Activated CD4-positive, alpha-beta T cell treated with anti-CD3 and anti-CD28 coated beads, Interleukin-2, amount 50 U/mL, for 48 hours (primary cell): ENCODE measurements at places on chromosomes 6 and 20.
A peak's percentile ranks its signal among the peaks of the same experiment; 100 is the strongest.

DNA sequence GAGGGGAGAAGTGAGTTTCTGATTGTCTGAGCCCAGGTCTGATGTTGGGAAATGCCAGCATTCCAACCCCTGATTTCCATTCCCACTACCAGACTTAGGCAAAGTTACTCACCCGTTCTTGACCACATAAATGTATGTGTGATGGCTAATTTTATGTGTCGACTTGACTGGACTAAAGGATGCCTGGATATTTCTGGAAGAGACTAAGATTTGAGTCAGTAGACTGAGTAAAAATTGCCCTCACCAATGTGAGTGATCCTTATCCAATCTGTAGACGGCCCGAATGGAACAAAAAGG lies 95.8 kb upstream of the TAB2 start:
- no peak for DNase-seq

- no peak for DNase-seq
Measured at GRCh38 chr6:90217506-90218127, 79.0 kb downstream of the BACH2 start.

- no peak for DNase-seq
Measured at GRCh38 chr6:67887747-67888545, 747.1 kb upstream of the ADGRB3 start.

GRCh38 chr6:18990059-18990978 lies 603.2 kb downstream of the RNF144B start:
- peak; percentile 41 for DNase-seq

GRCh38 chr20:20205141-20205861 lies 153.0 kb downstream of the CFAP61 start:
- DNase-seq = no peak

- DNase-seq = no peak
Measured at GRCh38 chr20:9744551-9744950, 94.3 kb downstream of the PAK5 start.

GRCh38 chr6:119284861-119285521 lies 64.6 kb downstream of the MAN1A1 start:
- peak; percentile 11 for DNase-seq

- no peak for DNase-seq
Measured at GRCh38 chr6:119587537-119587936, 238.0 kb upstream of the MAN1A1 start.

DNA sequence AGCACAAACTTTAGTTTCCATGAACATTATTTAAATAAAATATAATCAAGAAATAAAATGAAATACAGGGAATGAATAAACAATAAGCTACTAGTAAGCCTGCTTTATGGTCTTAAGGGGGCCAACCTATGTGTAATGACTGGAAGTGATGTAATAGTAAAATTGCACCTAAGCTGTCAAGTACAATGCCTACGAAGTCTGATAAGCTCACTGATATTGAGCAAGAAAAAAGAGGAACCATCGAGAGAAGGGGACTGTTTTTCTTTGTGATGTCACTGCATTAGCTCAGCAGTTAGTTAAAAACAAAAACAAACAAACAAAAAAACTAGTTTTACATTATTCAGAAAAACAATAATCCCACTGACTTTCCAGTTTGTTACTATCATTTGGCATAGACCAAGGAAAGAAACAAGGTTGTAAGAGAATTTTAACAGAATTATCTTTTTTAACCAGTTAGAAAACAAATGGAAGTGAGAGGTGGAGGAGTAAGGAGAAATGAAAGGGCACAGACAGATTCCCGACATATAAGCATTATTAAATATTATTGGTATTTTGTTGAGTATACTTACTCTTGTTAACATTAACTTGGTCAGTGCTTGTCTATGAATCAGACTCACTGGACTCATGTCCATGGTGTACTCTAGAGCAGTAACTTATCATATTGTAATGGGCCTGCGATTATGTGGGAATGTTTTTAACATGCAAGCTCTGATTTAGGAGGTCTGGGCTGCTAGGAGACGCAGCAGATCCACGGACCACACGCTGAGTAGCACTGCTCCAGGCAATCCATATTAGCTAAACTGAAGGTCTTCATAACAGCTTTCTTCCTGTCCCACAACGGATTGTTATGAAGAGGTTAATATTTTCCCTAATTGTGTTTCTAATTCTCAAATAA lies 99.6 kb upstream of the HMGCLL1 start:
- no peak for DNase-seq

- DNase-seq = no peak
Measured at GRCh38 chr20:52616629-52617028, 355.5 kb upstream of the TSHZ2 start.

DNA sequence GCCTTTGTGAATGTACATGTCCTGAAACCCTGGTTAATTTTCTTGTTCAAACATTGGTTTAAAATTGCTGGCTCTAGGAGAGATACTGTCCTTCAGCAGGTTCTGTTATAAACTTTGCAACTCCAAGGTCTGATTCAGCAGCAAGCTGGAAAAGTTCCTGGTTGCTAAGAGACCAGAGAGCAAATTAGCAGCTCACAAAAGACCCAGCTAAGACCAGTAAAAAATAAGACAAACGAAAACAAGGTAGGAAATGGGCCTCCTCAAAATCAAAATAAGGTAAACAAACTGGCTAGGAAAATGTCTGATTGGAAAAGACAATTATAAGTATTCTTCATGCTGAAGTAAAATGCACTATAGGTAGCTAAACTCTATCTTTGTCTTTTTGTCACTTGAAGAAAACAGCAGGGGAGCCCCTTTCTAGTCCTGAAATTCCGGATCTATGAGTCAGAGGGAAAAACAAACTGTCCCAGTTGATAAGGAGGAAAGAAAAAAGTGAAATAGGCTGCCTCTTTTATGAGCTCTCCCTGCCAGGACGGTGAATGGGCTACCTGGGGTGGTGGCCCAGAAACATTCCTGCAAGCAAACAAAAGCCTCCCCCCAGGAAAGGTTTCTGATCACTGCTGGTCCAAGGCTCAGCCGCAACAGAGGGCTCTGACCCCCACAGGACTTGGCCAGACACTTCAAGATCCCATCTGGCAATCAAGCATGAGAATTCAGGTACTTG lies 41.6 kb downstream of the UNC5CL start:
- DNase-seq = no peak

DNA sequence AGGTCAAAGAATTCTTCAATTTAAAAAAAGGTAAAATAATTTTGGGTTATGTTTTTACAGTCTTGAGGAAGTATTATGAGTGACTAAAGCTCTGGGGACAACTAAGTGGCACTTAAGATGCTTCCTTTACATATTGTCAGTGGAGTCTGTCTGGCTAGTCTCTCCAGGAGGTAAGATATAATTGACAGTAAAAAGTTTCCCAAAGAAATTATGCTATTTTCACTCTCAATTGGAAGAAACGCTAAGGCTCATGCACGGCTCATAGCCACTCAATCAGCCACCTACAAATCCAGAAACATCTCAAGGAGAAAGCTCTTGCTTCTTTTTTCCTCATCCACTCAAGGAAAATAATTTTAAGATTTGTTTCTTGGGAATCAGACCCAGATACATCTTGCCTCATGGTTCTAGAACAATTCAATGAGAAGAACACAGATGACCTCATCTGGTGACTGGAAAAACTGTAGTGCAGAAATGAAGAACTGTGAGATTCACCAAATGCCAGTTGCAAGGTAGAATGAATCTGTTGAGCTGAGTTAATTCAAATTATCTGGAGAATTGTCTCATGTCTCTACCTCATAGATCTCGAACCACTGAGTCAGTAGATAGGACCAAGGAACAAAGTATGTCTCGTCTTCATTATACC lies 252.9 kb downstream of the TPBG start:
- no peak for DNase-seq

- no peak for DNase-seq
Measured at GRCh38 chr6:68876792-68877493, 241.9 kb downstream of the ADGRB3 start.

DNA sequence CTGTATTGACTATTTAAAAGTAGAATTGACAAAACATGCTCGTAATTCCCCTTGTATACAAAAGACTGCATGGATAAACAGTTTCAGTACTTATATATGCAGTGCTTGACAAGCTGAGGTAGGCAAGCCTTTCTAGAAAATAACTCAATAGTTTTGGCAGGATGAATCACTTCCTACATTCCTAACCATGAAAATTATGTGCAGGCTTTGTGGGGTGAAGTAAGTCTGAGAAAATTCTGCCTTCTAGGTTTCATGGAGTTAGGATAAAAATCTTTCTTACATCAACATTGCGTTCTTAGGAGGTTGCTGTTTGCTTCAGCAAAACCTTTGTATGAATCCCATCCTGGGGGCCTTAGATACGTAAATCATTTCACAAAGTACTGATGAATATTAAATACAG lies 801.4 kb upstream of the EYS start:
- no peak for DNase-seq

GRCh38 chr6:147950623-147950987 lies 392.0 kb upstream of the SASH1 start:
- DNase-seq = no peak

DNA sequence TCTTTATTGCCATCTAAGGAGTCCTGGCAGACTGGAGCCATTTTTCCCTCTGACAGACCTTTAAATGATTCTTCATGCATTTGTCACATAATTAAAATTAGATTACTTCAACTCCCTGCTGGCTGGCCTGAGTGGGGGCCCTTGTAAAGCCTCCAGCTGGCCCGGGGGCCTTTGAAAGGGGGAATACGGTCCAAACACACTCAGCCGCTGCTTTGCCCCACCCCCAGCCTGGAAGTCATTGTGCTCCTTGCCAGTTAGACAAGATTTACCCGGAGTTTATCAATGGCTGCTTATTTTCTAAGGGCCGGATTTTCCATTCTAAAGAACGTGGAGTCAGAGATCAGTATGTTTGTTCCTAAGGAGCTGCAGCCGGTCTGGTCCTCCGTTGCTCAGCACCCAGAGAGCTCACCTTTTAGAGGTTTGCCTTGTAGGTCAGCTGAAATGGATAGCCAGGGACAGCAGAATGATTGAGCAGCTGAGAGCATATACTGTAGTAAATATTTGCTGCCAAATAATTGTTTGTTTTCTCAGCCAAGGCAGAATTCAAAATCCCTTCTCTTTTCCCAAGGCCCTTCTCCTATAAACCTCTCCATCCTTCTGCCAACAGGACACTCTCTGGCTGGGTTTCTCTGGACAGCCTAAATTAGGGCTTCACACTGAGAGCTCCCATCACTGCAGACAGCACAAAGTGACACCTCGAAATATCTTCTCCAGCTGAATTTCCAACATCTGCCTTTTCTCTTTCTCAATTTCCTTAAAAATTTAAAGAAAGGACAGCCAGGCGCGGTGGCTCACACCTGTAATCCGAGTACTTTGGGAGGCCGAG lies 68.4 kb upstream of the RBM24 start:
- DNase-seq = no peak

DNA sequence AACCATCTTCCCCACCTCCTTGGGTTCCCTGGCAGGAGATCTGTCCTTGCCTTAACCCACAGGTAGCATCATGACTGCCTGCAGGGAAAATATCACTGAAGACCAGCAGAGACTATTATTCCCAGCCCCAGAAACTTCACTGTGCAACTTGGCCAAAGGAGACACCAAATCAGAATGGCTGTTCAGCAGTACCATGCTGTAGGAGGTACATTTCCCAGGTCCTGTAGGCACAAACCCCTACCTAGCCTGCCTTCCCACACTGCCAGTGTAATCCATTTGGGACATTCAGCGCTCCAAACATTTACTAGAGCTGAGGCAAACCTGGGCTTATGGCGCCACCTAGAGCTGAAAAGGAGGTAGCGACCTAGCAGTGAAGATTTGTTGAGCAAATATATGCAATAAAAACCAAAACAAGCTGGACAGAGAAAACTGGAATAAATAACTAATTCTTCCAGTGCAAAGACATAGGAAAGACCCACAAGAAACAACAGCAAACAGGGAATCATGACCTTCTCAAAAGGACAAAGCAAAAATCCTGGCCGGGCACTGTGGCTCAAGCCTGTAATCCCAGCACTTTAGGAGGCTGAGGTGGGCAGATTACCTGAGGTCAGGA lies 60.3 kb downstream of the VTA1 start:
- DNase-seq = peak; percentile 33

- DNase-seq = no peak
Measured at GRCh38 chr6:69732640-69733039, 64.2 kb downstream of the LMBRD1 start.

DNA sequence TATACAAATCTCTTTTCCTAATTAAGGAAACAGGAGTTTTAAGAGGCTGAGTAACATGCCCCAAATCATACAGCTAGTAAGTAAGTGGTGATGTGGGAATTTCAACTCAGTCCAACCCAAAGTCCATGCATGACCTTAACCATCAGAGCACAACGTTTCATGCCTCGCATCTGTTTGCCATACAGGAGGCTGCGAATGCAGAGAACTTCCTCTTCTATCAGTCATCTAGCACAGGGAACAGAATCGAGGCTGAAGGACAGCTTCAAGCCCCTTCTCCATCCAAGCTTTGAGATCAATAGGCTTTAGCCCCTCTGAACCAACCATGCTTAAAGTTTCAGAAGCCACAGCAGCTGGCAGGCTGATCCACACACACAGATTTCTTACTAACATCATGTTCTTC lies 113.2 kb downstream of the MAFB start:
- DNase-seq = no peak

GRCh38 chr20:3014662-3015061 lies 28.8 kb upstream of the GNRH2 start:
- DNase-seq = peak; percentile 49

- DNase-seq = no peak
Measured at GRCh38 chr6:15487262-15487661, 175.6 kb downstream of the DTNBP1 start.

GRCh38 chr6:144477396-144477795 lies 192.3 kb downstream of the UTRN start:
- no peak for DNase-seq

DNA sequence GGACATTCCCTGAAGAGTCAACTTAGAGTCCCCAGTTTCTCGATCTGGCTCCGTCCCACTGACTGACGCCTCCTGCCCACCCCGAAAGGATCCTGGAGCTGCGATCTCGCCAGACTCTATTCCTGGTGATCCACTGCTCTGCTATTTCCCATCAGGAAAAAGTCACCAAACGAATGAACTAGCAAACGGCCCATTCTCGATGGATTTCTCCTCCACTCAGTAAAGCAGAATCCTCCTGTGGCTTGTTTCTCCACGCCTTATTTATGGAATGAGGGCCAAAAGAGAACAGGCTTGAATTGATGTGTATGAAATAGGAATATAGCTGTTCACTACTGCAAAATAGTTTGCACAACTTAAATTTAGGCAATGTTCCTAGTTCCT lies 5.4 kb downstream of the NKX2-4 start:
- no peak for DNase-seq

DNA sequence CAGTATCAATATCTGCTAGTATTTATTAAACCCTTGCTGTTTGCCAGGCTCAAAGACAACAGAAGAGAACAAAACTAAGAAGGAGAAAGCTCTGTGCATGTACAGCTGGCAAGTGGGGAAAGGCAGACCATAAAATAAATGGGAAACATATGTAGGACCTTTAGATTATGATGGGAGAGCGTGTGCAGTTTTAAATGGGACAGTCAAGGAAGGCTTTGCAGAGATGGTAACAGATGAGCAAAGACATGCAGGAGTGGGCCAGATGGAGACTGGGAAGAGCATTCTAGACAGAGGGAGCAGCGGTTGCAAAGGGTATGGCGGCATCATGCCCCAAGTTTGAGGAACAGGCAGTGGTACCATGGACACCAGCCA lies 260.0 kb downstream of the NRN1 start:
- DNase-seq = no peak

GRCh38 chr6:140857739-140858380 lies 1274.9 kb upstream of the GJE1 start:
- DNase-seq = no peak
